ENCODE measurements at places on chromosomes 6 and 20.

- no peak for DNase-seq
Observed at GRCh38 chr20:18362916-18363315, 74.6 kb downstream of the ZNF133 start.

GRCh38 chr6:50837589-50838445, 19.1 kb downstream of the TFAP2B start:
- DNase-seq: no peak

DNA sequence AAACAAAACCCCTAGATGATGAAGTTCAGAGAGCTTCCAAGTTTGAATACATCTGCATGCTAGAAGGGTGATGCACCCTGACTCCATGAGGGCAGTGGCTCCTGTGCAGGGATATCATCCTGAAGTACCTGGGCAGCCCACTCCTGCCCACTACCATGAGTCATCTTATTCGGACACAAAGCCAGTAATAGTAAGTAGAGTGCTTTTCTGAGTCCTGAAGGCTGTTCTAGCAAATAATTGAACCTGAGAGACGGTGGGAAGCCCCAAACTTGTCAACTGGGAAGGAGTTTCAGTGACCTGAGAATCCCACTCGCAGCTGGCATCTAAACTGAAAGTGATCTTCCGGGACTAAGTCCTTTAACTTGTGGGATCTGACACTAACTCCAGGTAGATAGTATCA, 152.9 kb upstream of the COL21A1 start:
- no peak for DNase-seq

GRCh38 chr6:162917506-162917905, 189.7 kb downstream of the PACRG start:
- DNase-seq: no peak

GRCh38 chr20:38300438-38300837, 3.5 kb upstream of the BPI start:
- no peak for DNase-seq

DNA sequence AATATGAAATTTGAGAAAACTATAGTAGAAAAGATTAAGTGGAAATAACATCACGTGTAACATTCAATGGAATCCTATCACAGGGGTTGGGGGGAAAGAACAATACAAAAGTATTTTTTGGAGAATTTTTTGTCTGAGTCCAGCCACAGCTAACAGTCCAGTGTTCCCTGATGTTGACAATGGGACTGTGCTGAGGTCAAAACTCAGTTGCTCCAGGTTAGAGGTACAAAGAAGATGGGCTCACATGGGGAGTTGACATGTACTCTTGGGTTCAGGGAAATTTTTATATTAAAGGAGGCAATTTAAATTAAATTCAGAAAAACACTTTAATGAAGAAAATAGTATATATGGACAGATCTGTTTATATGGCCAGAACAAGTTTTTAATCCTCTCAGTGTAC, 995 bp downstream of the MYCT1 start:
- no peak for DNase-seq
